AML-193 (cell line): ENCODE measurements at places on chromosomes 11 and 22.

DNA sequence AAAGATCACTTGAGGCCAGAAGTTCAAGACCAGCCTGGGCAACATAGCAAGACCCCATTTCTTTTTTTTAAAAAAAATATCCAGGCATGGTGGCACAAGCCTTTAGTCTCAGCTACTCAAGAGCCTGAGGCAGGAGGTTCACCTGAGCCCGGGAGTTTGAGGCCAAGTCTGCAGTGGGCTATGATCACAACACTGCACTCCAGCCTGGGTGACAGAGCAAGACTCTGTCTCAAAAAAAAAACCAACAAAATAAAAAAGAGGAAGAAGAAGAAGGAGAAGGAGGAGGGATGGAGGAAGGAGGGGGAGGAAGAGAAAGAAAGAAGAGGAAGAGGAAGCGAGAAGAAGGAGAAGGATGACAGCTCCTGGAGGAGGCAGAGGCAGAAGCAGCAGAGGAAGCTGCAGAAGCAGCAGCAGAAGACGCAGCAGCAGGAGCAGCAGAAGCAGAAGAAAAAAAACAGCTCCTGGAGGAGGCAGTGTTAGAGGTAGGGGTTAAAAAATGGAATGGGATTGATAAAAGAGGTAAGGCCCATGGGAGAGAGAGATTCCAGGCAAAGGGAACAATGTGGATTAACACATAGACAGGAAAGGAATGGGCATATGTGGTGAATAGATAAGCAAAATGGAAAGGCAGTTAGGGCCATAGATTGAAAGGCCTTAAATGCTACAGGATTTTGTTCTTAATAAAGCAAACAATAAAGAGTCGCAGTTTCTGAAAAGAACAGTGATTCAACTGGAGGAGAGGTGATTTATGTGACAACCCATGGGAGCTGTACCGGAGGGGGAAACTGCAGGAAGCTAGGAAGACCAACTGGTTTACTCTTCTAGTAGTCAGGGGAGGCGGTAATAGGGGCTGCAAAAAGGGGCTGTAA lies 10.9 kb downstream of the PRCP start:
- DNase-seq = peak; percentile 83

GRCh38 chr11:12727563-12728211 lies 53.5 kb downstream of the TEAD1 start:
- no peak for DNase-seq

- DNase-seq = no peak
Measured at GRCh38 chr11:45113807-45114206, 32.6 kb upstream of the PRDM11 start.

DNA sequence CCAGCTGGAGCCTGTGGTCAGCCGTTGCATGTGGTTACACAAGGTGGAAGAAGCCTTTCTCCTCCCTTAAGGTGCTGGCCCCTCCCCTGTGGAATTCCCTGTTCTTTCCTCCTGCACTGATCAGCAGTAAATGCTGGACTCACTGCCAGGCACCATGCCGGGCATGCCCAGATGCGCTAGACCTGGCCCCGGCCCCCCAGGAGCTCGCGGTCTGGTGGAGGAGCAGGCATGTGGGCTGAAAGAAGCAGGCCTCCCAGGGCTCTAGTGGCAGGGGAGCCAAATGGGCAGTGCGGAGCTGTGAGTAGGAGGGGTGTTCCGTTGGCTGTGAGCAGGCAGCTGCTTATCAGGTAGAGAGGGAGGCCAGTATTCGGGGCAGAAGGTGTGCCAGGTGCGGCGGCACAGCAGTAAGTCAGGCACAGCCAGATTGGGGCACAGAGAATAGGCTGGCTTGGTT lies 10.2 kb downstream of the DGKZ start:
- DNase-seq = peak; percentile 45

DNA sequence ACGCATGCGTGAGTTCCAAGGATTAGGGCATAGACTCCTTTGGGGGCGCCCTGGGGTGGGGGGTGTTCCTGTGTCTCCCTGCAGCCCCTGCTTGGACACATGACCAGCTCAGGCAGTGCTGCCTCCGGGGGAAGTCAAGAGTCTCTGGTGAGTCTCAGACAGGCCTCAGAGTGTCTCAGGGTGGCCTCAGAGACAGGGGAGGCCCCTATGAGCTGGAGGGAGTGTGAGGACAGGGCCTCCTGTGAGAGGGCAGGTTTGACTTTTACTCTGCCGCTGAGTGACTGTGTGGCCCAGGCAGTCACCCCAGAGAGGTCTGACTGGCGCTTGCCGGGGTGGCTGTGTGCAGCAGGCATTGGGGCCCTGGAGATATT lies 41.2 kb upstream of the KCNQ1OT1 start:
- no peak for DNase-seq

- no peak for DNase-seq
Measured at GRCh38 chr11:69050592-69051380, 2.1 kb downstream of the TPCN2 start.

DNA sequence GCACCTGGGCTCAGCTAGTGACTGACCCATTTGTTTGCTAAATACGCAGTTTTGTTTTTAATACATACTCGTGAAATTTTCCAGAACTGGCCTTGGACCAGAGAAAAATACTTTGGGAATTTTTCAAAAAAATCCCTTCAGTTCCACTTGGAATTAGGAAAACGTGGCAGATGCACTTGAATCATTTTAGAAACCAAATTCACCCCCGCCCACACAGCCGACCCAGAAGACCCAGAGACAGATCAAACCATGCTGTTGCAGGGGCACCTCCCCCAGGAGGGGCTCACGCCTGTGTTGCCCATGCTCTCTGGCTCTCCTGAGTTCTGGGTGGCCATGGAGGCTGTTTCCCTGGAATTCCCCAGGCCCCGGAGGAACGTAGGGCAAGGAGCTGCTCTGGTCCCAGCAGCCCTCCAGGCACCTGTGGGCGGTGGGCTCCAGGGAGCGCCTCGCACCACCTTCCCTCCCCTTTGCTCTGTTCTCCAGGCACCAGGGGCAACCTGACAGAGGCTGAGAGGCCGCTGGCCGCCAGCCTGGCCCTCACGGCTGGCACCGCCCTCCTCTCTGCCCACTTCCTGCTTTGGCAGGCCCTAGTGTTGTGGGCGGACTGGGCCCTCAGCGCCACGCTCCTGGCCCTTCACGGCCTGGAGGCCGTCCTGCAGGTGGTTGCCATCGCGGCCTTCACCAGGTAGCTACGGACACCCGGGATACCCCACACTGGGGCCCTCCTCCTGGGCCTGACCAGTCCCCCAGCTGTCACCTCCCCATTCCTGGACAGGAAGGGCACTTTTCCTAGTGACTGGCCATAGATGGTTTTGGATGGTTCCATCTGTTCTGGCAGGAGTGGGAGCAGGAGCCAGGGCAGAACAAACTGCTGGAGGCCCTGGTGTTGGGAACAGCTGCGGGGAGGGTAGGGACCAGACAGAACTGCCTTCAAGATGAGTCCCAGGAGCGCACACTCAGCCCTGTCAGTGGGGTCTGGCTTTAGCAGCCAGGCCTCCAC lies 3.3 kb upstream of the EPS8L2 start:
- DNase-seq = no peak

DNA sequence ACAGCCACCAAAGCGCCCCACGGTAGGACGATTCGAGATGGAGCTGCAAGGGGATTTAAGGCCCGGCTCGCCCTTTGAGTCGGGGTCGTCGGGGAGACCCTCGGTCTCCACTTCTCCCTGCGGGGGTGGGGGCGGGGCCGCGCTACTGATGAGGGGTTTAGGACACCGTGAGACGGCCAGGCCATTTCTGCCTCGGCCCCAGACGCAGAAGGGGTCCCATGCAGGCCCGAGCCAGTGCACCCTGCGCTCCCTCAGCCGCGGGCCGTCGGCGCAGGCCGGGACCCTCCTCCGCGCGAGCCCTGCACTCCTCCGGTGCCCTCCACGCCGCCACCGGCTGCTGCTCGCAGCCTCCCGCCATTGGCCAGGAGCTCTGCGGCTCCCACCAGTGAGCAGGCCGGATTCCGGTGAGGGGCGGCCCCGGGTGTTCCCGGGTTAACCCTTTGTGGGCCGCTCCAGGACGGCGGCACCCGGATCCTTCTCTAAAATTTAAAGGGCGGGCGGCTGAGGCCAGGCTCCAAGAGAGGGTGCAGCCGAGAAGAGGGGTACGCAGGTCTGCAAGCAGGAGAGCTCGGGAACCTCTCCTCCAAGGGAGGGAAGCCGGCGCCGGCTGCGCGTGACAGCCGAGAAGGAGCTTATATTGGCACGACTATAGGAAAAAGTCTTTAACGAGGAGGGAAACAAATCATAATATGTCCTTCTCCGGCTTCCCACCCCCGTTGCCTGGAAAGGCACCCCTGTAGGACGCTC lies 18.0 kb downstream of the CREB3L1 start:
- peak; percentile 18 for DNase-seq

DNA sequence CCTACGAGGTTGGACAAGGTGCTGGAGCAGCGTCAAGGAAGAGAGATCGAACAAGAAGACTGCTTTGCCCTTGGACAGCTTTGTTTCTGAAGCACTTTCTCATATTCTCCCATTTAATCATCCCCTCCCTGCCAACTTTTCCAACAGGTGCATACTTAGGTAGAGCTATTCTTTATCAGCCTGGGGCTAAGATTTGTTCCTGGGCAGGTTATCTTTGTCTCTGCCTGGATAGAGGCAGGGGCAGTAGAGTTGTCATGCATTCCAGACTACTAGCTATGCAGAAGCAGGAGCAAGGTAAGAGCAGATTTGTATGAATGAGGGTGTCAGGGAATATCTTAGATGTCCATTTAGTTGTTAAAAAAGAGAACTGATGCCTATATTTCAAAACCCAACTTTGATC lies 82.3 kb downstream of the PTPRJ start:
- DNase-seq = no peak

- no peak for DNase-seq
Measured at GRCh38 chr11:69141742-69142141, 14.0 kb upstream of the SMIM38 start.

DNA sequence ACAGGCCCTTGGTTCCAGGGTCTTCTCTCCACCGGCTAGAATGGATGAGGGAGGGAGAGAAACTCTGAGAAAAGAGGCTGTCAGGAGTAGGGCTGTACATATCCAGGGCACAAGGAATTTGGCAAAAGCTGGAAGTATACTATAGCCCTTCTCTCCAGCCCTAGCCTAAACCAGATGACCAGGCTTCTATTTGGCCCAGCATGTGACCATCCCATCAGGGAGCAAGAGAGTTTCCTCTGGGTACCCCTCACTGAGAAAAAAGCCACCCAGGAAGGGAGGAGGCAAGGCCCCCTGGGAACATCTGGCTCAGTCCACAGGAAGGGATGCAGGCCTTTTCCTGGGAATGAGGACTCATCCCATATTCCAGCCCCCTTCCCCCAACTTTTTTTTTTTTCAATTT lies 8.3 kb downstream of the CD44 start:
- no peak for DNase-seq

GRCh38 chr11:132671851-132672370 lies 860.4 kb downstream of the OPCML start:
- DNase-seq = no peak

DNA sequence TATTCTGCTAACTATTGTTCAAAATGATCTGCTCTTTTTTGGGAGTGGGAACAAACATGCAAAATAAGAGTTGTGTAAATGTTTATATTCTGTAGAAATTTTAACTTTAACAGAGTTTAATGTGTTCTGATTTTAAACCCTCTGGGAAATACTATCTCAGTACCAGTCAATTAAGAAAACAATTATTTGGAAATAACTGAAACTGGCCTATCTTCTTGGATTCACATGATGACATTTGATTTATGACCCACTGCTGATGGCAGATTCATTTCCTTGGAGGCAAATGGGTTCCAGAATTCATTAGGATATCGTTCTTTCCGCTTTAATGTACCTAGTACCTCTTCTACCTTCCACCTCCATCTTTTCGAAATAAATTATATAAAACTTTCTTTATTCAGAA lies 5.5 kb downstream of the SIK2 start:
- no peak for DNase-seq

DNA sequence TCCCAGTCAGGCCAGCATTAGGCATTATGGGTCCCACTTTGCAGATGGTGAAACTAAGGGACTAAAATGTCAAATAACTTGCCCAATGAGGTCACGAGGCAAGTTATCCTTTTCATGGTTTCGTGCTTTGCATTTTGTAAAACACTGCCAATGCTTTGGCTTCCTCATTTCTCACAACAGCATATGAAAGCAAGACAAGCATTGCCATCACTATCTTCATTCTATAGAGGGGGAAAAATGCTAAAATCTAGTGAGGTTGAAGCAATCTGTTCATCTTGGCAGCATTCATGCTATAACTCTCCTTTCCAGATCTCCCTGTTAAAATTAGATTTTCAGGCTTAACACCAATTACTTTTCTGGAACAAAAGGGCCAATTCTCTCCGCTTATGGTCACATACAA lies 14.8 kb downstream of the FAM181B start:
- no peak for DNase-seq

- DNase-seq = peak; percentile 90
Measured at GRCh38 chr11:65553301-65554001, 4.7 kb downstream of the LTBP3 start.

DNA sequence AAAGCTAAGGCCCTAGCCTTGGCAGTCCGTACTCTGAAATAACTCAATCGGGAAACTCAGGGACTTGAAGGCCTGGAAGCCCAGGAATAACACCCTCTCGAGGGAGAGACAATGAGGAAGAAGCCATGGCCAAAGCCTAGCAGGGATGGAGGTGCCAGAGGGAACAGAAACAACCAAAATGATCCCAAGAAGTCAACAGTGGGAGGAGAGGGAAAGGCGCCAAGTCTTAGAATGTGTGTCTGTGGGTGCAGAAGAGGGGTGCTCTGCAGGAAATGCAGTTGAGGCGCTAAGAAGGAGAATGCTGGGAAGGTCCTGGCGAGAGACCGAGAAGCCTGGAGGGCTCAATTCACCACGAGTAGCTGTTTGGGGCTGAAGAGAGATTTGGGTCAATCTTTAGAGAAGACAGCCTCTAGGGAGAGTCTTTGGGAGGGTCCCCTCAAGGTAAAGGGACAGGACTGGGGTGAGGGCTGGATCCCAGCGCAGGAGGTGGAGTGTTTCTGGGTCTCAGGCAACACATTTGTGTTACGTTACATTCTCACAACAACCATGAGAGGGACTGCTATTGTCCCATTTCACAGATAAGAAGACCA lies 760 bp upstream of the MAPK8IP1 start:
- no peak for DNase-seq

DNA sequence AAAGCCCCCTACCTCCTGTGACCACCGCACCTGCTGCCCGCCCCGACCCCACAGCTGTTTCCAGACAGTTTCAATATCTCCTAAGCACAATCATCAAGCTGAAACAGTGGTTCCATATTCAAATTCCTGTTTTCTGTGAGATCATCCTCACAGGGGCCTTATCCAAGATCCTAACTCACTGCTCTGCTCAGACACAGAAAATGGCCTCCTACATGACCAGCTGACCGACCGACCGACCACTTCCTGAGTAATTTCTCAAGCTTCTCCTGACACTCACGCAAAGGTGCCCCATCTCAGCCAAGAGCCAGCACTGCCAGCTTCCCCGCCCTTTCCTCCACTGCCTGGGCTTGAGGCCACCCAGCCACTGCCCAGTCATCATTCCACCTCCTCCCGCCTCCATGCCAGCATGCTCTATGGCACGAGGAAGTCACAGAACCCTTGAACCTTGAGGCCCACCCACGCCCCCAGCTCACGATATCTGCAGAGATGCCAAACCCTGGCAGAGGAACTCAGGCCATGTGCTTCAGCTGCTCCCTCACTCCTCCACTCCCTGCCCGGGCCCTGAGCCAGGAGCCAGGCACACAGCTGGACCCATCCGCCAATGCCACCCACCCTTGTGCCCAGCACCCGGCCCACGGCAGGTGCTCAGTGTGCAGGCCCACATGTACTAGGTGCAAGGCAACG lies 14.0 kb downstream of the KIAA0930 start:
- DNase-seq = peak; percentile 93
